ENCODE measurements at places on chromosomes 16 and 17.

DNA sequence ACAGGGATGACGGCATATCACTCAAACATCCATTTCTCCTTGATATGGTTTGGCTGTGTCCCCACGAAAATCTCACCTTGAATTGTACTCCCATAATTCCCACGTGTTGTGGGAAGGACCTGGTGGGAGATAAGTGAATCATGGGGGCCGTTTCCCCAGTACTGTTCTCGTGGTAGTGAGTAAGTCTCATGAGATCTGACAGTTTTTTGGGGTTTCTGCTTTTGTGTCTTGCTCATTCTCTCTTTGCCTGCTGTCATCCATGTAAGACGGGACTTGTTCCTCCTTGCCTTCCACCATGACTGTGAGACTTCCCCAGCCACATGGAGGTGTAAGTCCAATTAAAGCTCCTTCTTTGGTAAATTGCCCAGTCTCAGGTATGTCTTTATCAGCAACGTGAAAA lies 30.3 kb downstream of the TRAP1 start:
- no peak for DNase-seq

- DNase-seq, result no peak
Observed at GRCh38 chr16:37511-37910, 15.9 kb downstream of the POLR3K start.

- DNase-seq, result no peak
Observed at GRCh38 chr17:27579897-27580321, 51.1 kb upstream of the LGALS9 start.

- DNase-seq, result no peak
Observed at GRCh38 chr16:46896314-46896968, 12.3 kb downstream of the GPT2 start.

GRCh38 chr17:81638683-81639082 lies 1.7 kb downstream of the TSPAN10 start:
- no peak for DNase-seq

DNA sequence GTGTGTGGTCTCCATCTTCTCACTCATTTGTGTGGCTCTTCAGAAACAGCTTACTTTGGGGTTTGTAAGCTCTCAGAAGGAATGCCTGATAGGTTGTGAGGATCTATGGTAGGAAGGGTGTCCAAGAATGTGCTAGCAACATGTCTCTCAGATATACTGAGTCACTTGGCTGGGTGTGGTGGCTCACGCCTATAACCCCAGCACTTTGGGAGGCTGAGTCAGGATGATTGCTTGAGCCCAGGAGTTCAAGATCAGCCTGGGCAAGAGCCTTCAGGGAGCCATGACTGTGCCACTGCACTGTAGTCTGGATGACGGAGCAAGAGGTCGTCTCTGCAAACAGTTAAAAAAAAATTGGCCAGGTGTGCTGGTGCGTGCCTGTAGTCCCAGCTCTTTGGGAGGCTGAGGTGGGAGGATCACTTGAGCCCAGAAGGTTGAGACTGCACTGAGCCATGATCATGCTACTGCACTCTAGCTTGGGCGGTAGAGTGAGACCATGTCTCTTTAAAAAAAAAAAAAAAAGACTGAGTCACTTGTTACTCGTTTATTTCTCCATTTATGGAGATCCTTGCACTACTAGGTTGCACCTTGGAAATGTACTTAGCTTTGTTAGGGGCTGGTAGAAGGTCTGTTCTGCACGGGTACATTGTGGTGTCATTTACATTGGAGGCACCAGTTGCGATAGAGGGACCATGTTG lies 232.0 kb downstream of the SNX29 start:
- DNase-seq, result no peak

GRCh38 chr16:85329059-85329812 lies 217.0 kb upstream of the CIBAR2 start:
- DNase-seq, result no peak

DNA sequence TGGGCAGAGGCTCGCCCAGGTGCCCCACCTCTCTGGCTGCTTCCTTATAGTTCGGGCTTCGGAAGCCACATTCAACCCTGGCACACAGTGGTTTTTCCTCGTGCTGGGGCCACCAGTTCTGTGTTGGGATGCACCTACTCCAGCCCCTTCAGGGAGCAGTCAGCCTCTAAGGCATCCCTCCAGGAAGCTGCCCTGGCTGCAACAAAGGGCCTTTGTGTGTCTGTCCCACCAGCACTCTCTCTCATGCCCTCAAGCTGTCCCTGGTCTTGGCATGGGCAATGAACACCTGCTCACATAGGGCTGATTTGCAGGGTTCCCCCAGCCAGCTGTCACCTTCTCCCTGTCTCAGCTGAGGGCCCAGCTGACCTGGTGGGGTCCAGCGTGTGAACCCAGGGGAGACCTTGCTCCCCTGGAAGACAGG lies 754 bp upstream of the NOXO1 start:
- no peak for DNase-seq

GRCh38 chr17:55350825-55351205 lies 70.8 kb downstream of the MMD start:
- DNase-seq, result no peak

Data from nucleus accumbens (tissue), 56 donors.